ENCODE measurements at places on chromosomes 12 and 14.

GRCh38 chr14:21201732-21202462, 46.0 kb upstream of the OR5AU1 start:
- no peak for DNase-seq

- no peak for DNase-seq
Observed at GRCh38 chr14:59161561-59162175, 26.8 kb upstream of the DAAM1 start.

GRCh38 chr12:120249875-120250795, 15.4 kb downstream of the PXN start:
- peak; percentile 28 for DNase-seq

GRCh38 chr12:126182619-126183236, 1117.5 kb downstream of the AACS start:
- no peak for DNase-seq

GRCh38 chr12:89636776-89637160, 71.9 kb downstream of the ATP2B1 start:
- DNase-seq, result no peak

GRCh38 chr14:54562334-54562733, 4.6 kb upstream of the SAMD4A start:
- no peak for DNase-seq

All from activated gamma-delta T cell treated with anti-CD3 and anti-CD28 coated beads, Interleukin-2, amount 50 U/mL, for 16 hours (primary cell).